AG09319 (cell line): ENCODE measurements at places on chromosomes 6 and 20.

GRCh38 chr20:35048739-35049138 lies 43.9 kb downstream of the TRPC4AP start:
- no peak for DNase-seq

DNA sequence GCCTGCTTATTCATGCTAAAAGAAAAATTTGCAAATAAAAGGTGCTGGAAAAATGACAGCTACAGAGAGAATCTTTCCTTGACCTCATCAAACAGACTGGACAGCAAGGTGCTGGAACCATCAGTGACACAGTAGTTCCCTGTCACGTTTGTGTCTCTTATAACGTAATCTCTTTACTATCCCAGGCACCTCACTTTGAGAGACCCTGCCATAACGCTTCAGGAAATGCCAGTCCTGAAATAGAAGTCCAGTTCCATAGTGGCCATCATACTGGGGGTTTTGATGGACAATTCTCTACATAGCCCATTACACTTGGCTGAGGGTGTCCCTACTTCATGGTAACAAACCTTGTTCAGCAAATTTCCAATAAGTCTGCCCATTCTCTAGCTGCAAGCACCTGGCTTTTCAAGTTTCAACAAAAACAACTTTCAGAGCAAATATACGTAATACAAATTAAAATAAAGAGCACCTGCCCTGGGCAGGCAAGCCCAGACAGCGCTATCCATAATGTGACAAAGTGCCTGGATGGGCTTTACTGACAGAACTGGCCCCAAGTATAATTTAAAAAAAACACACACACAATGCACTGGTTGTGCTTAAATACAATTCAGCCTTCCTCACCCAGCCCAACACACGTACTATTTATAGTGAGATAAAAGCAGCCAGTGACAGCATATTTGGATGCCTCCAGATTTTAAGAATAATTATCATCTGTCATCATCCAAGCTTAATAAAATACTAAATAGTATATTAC lies 38.7 kb downstream of the CNKSR3 start:
- no peak for DNase-seq

GRCh38 chr6:153013438-153013837 lies 10.9 kb upstream of the MTRF1L start:
- no peak for DNase-seq

- DNase-seq = no peak
Observed at GRCh38 chr20:42846784-42847490, 342.8 kb downstream of the PTPRT start.

DNA sequence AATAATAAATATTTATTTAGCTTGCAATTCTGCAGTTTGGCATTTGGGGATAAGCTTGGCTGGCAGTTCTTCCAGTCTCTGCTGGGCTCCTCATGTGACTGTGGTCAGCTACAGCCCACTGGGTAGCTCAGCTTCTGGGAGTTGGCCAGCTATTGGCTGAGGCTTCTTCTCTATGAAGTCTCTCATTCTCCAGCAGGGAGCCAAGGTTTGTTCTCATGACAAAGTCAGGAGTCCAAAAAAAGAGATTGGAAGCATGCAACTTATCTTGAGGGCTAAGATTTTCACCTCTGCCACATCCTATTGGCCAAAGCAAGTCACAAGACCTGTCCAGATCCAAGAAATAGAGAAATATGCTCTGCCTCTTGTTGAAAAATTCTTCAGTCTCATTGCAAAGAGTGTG lies 94.6 kb downstream of the SNAP25 start:
- no peak for DNase-seq

- no peak for DNase-seq
Observed at GRCh38 chr20:62918147-62918546, 8.2 kb downstream of the DIDO1 start.

DNA sequence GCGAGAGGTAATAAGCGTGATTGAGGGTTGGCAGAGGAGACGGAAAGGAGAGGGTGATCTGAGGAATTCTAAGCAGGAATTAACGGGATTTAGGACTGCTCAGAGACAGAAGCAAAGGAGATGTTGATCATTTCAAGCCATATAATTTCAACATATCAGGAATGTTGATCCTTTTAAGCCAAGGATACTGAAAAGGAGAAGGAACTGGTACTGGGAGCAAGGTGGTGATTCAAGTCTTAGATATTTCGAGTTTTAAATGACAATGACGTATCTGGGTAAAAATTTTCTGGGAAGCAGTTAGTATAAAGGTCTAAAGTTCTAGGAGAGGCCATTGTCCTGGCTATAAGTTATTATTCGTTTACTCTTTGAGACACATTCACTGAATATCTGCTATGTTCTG lies 91.3 kb upstream of the OGFRL1 start:
- DNase-seq = no peak

DNA sequence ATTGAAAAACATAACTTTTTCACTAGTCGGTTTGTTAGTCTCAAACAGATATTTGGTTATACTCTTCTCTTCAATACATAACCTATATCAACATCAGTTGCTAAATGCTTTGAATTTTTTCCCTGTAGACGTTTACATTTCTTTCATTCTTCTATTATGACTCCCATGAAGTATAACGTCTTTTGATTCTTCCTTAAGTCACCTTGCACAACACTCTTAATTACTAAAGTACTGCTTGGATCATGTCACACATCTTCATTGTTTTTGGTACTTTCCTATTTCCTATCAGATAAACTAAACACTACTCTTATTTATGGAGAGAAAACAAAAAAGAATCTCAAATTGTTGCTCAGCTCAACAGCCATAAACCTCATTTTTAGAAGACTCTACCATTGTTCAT lies 23.0 kb upstream of the BMP5 start:
- DNase-seq = no peak

DNA sequence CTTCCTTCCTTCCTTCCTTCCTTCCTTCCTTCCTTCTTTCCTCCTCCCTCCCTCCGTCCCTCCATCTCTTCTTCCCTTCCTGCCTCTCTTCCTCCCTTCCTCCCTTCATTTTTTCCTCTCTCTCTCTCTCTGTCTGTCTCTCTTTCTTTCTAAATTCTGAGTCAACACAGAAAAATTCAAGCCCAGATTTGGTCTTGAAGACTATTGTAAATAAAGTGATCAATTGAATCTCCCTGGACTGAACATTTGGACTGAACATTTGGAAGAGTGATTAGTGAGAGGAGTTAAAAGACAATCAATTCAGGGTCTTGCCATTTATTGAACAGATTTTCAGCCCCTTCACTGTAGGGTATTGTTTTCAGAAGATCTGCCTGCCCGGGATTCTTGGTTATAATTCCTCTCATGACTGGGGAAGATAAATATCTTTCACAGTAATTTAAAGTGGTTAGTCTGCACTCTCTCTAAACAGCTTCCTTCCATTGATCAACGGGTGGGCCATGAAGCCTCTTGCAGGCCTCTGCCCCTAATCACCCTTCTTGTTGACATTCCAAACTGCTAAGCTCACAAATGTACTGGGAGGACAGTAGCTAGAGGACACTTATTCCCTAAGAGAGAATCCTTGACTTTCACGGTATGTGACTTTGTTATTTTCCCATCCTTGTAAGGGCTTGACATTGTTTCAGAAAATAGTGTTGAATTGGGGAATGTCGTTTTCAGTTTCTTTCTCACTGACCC lies 101.7 kb upstream of the BMP2 start:
- DNase-seq = no peak

- no peak for DNase-seq
Observed at GRCh38 chr6:106422534-106422933, 62.0 kb downstream of the CRYBG1 start.

- DNase-seq = no peak
Observed at GRCh38 chr6:34018026-34018425, 127.9 kb downstream of the GRM4 start.

- DNase-seq = no peak
Observed at GRCh38 chr6:116059713-116060571, 749 bp downstream of the FRK start.

- DNase-seq = no peak
Observed at GRCh38 chr6:127956260-127956888, 55.5 kb upstream of the THEMIS start.

- DNase-seq = no peak
Observed at GRCh38 chr6:163667372-163668060, 253.0 kb downstream of the QKI start.

DNA sequence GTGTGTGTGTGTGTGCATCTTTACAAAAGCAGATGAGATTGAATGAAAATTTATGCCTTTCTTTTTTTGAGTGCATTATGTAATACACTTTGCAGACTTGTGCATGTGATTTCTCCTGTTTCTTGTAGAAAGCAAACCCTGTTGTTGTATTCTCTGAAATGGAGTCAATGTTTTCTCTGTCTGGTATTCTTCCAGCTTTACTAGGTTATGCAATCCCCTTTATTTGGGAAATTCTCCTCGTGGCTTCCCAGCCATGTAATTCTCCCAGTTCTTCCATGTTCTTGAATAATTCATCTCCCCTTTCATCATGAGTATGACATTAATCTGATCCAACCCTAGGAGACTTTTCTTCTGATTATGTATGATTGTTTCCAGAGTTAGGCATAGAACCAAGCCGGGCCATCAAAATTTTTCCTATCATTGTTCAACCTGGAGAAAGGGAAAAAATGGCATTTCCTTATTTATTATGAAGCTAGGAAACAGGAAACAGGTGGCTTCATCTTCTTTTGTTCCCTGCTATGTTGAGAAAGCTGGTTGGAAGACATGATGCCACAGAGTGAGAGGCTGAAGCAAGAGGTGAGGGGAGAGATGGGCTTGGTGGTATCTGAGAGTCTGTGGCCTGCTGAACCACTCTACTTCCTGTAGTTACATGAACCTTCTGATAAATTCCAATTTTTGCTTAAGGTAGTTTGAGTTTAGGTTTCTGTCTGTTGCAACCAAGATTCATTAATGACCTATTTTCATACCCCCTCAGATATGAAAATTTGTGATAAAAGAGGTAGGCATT lies 68.8 kb downstream of the PRL start:
- DNase-seq = no peak

GRCh38 chr20:15440049-15440820 lies 1102.8 kb upstream of the FLRT3 start:
- no peak for DNase-seq

GRCh38 chr20:40654876-40655275 lies 34.2 kb downstream of the MAFB start:
- DNase-seq = no peak

GRCh38 chr20:41179961-41180360 lies 42.6 kb downstream of the PLCG1 start:
- DNase-seq = no peak

- peak; percentile 68 for DNase-seq
Observed at GRCh38 chr20:5658912-5659345, 91.3 kb upstream of the SHLD1 start.

GRCh38 chr6:166365806-166366205 lies 16.9 kb downstream of the MPC1 start:
- DNase-seq = no peak

DNA sequence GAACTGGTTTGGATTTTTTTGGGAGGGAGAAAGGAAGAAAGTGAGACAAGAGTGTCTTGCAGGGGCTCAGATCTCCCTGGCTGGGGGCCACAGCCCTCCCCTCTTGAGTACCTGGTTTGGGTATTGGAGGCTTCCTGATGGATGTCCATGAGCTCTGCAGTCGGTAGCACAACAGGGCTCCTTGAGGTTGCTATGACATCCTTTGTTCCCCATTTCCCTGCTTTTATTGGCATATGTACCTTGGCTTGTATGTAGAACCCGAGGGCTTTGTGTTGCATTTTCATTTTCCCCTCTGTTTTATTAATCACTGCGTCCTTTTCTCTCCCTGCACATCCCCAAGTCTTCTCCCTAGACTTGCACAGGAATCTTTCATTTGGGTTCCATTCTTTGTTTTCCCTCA lies 355.5 kb upstream of the TSHZ2 start:
- no peak for DNase-seq

- DNase-seq = no peak
Observed at GRCh38 chr6:124958759-124959354, 3.4 kb upstream of the RNF217 start.

DNA sequence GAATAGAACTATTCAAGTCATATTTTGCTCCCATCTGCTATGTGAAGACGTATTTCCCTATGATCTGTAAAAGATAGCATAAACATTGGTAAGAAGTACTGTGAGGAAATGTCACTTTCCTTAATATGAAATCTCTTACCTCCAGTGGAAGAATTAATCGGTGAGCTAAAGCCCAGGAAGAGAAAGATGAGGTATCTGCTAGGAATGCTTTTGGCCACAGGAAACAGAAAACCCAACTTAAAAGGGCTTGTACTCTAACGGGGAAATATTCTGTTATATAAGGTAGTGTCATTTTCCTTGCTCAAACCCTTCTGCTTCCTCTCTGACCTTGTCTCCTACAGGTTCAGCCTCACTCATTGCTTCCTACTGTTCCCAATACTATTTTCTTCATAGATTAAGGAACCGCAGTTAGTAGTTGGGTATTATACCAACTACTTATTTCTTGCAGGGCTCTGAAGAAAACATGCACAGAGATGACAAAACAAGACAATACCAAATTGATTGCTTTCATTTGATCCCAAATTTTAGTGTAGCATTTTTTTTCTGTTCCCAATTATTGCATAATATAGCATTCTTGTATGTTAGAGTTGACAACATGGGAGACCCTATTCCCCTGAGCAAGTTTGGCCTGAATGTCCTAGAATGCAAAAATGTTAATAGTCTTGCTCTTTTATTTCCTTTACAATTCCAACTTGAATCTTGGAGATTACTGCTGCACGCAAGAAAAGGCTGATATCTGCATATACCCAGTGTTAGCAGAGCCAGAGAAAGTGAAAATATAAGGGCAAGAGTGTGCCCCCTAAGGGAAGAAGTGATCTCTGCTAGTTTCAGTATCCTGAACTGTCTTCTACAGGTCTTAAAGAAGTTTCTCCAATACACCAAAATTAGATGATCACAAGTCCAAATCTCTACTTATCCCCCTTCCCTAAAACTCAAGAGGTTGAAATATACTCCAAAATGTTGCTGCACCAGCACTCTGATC lies 65.3 kb downstream of the AFG1L start:
- DNase-seq = no peak

GRCh38 chr6:134741200-134741536 lies 208.7 kb downstream of the ALDH8A1 start:
- no peak for DNase-seq

GRCh38 chr20:362271-363254 lies 15.7 kb downstream of the NRSN2 start:
- DNase-seq = no peak

DNA sequence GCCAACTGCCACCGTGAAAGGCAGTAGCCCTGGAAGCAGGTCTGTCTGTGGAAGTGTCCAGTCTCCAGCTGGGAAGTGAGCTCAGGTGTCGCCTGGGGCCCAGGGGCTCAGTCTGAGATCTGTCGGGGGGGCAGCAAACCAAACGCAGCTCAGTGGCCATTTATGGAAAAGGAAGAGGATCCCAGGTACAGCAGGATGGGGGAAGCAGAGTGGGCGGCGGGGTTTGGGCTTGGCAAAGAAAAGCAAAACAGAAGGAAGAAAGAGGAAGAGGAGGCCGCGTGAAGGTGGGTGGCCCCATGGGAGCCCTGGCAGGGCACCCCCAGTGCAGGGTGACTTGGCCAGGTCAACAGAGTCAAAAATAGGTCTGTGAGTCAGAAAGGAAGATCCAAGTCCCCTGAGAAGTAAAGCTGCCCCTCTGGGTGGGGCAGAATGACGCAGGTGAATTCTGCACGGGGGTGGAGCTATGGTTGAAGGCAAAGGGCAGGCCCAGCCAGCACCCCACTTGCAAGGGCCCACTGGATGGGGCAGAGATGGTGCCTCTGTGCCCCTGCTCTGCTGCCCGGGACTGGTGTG lies 5.3 kb downstream of the PXDC1 start:
- no peak for DNase-seq
